BE2C (cell line): ENCODE measurements at places on chromosomes 5 and 9.

- no peak for DNase-seq
These were observed 19.7 kb upstream of the GRIA1 start for GRCh38 chr5:153470736-153471135.

DNA sequence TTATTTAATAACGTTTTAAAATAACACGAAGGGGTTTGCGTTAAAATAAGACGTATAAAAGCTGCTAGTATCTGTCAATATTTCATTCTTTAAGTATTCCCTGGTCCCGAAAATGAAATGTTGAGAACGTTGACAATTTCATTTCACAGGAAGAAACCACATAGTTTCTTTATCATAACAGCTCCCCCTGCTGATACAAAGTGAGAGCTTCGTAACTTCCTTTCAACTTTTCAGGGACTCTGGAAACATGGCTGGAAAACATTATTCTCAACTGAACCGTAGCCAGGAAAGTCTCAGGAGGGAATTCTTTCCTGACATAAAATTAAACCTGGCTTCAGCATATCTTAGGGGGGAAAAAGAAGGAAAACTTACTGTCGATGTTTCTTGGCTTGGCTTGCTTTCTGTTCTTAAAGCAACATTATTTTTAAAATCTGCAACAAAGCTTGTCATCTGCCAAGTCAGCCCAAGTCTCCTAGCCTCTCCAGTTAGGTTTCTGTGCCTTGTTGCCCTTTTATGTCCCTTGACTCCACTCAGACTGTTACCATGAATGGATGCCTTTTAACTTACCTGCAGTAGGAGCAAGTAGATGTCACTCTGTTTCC lies 122.9 kb upstream of the DAB2 start:
- peak; percentile 6 for DNase-seq

DNA sequence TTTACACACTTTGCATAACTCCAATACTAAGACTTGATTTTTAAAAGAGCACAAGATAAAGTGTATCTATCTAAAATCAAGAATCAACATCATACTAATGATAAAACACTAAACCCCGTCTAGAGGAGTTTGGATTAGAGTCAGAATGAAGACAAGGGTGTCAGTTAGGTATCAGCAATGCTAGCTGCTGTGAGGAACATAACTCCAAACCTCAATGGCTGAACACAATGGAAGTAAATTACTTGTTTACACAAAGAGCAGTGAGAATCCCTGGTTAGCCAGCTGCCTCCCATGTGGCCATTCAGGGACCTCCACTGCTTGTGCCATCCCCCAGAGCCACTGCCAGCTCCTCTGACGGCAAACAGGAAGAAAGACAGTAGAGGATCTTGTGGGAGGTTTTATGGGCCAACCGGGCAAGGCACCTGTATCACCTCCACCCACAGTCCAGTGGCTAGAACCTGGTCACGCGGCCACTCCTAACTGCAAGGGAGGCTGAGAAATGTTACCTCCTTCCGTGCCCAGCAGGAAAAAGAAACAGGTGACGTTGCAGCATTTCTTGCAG lies 24.0 kb upstream of the GRHPR start:
- DNase-seq = no peak

GRCh38 chr5:77308154-77308960 lies 97.9 kb downstream of the PDE8B start:
- DNase-seq = no peak

- DNase-seq = no peak
These were observed 40.7 kb downstream of the VCAN start for GRCh38 chr5:83512061-83512745.

GRCh38 chr5:109705596-109705995 lies 15.9 kb downstream of the MAN2A1 start:
- no peak for DNase-seq

DNA sequence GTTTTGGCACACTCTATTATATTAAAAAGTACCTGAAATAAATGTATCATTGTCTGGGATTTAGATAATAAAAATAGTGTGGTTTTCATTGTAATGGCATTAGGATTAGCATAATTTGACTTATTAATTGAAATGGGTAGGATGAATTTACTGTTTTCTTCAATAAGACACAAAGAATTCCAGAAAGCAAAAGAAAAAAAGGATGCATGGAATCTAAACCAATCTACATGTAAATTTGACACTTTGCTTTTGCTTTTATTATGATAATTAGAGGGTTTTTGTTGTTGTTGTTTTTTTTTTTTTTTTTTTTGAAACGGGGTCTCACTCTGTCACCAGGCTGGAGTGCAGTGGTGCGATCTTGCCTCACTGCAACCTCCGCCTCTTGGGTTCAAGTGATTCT lies 304.8 kb upstream of the EFNA5 start:
- no peak for DNase-seq

GRCh38 chr5:141729387-141730006 lies 47.5 kb upstream of the ARAP3 start:
- peak; percentile 89 for DNase-seq

GRCh38 chr9:97858826-97859225 lies 5.8 kb downstream of the FOXE1 start:
- DNase-seq = no peak

GRCh38 chr9:127126971-127127370 lies 4.5 kb upstream of the ANGPTL2 start:
- no peak for DNase-seq

- peak; percentile 25 for DNase-seq
These were observed 92.9 kb upstream of the GRHPR start for GRCh38 chr9:37329576-37329975.

DNA sequence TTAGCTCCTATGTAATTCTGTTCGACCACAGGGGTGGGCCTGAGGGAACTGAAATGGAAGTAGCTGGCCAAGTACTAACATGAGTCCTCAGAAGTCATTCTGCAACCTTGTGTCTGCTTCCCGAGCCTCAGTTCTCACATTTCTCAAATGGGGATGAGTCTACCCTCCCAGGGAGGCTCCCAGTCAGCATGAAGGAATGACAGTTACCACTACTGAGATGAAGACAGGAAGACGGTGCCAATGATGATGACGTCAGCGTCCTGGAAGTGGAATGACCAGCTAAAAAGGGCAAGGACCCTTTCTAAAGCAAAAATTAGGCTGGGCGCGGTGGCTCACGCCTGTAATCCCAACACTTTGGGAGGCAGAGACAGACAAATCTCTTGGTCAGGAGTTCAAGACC lies 6.8 kb downstream of the PIP5KL1 start:
- peak; percentile 2 for DNase-seq

DNA sequence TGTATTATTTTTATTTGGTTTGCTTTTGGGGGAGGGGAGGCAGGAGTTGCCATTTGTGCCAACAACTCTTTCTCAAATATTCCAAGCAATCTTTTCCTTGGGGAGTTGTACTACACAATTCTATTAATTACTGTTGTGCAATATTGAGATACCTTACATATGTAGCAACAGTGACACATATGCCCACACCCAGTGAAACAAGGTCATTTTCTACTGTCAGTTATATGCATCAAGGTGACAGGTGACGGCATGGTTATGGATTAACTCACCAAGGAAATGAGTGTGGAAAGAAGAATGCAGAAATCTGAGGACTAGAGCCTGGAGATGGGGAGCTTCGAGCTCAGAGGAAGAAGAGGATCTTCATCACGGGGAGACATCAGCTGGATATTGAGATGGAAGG lies 17.9 kb upstream of the MSMP start:
- no peak for DNase-seq

- no peak for DNase-seq
These were observed 243.1 kb upstream of the RFX3 start for GRCh38 chr9:3768712-3769457.

GRCh38 chr5:67268231-67269021 lies 71.8 kb upstream of the CD180 start:
- DNase-seq = peak; percentile 83

DNA sequence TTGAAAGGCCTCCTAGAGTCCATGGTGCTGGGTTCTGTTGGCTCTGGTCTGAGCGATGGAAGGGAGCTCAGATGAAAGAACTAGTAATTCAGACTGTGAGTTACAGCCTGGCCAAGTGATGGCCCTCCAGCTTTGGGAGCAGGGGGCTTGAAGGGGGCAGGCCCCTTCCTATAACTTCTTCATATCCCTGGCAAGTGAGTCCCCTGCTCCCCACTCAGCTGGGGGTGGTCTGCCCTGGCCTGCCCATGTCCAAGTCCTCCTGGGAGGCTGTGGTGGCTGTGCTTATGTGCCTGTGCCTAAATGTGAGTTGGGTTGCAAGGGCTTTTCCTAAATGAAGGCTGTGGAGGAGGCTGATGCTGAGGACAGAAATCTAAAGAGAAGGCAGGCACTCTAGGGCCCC lies 80.1 kb downstream of the MACROH2A1 start:
- DNase-seq = no peak

- no peak for DNase-seq
These were observed 299.9 kb downstream of the SPOCK1 start for GRCh38 chr5:137199201-137199600.

GRCh38 chr5:68528821-68529273 lies 313.3 kb downstream of the PIK3R1 start:
- DNase-seq = no peak

- DNase-seq = no peak
These were observed 186.7 kb upstream of the TBC1D2 start for GRCh38 chr9:98442114-98442513.

GRCh38 chr5:168446983-168447619 lies 39.2 kb upstream of the RARS1 start:
- DNase-seq = no peak

GRCh38 chr9:127116957-127117356 lies 5.5 kb downstream of the ANGPTL2 start:
- DNase-seq = peak; percentile 65

DNA sequence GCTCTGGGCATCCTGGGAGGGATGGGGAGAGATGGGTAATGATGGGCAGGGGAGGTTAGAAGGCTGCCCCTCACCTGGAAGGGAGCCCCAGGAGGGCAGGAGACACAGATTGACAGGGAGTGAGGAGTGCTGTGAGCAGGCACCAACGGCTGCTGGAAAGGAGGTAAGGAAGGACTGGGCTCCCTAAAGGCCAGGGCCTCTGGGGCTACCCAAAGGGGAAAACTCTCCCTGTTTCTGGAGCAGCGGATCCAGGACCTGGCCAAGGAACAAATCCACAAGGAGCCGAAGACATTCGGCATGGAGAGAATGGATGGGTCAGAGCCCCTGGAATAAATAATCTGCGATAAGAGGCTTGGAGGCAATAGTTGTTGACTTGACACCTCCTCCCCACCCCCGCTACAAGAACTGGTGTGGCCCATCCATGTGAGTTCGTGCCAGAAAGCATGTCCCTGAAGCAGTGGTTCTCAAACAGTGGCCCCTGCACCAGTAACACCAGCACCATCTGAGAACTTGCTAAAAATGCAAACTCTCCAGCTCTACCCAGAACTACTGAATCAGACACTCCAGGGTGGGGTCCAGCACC lies 208.3 kb downstream of the GABBR2 start:
- DNase-seq = no peak

- DNase-seq = no peak
These were observed 102.1 kb downstream of the COL23A1 start for GRCh38 chr5:178487911-178488600.

GRCh38 chr9:86274821-86275643 lies 7.3 kb downstream of the ISCA1 start:
- no peak for DNase-seq

GRCh38 chr9:14895806-14896205 lies 14.4 kb downstream of the FREM1 start:
- DNase-seq = no peak

DNA sequence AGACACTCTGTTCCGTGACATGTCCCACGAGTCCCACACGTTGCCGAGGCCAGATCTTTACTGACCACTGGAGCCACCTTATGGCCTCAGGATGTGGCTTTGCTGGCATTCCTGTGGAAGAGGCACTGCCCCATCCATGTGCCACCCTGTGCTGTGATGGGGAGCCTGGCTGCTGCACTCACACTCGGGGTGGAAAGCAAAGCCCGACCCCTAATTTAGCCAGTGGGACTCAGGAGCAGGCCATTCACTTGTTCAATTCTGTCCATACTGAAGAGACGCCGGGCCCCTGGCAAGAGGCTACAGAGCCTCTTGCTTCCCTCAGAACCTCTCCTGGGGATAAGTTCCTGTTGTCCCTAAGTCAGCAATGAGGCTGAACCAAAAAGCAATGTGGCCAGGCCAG lies 18.6 kb upstream of the CEP72 start:
- no peak for DNase-seq

DNA sequence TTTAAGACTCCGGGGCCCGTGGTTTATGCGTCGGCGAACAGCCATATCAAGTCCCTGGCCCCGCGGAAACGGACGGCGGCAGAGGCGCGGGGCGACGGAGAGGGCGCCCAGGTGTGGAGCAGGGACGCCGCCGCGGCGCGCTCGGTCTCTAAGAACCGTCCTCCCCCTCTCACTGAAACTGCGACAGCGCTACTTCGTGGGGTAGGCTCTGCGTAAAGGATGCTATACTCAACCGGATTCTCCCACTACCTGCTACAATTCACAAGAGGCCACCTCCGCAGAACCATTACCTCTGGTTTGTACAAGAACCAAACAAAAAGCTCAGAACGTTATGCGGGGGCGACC lies 404 bp downstream of the MRNIP start:
- DNase-seq = peak; percentile 43
